ENCODE measurements at places on chromosomes 5 and 9. TPM values are rescaled to one million over a fixed set of nuclear protein-coding genes. Genes with fewer than 3 reads are reported as not detected.

Gene GABRA1
- not detected for total RNA-seq

Gene C9orf50
- not detected for total RNA-seq

- DNase-seq = no peak
These were observed 479.0 kb downstream of the SPATA31A7 start for GRCh38 chr9:61668846-61669245.

DNA sequence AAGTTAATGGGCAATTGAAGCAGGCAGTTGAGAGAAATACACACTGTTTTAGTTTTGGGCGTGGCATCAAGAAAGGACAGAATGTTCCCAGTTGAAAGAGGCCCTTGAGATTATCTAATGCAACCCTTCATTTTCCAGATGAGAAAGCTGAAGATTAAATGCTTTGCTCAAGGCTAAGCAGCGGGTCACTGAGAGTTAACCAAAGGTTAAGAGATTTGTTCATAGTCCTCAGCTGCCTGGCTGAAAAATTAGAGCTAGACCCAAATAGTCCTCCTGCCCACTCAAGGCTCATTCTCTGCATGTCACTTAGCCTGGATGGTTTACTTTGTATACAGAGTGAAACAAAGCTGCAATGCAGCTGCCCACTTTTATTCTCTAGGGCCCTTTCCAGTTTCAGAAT, 46.7 kb upstream of the MAMDC2 start:
- no peak for DNase-seq
